ENCODE measurements at places on chromosomes 13 and 19.

DNA sequence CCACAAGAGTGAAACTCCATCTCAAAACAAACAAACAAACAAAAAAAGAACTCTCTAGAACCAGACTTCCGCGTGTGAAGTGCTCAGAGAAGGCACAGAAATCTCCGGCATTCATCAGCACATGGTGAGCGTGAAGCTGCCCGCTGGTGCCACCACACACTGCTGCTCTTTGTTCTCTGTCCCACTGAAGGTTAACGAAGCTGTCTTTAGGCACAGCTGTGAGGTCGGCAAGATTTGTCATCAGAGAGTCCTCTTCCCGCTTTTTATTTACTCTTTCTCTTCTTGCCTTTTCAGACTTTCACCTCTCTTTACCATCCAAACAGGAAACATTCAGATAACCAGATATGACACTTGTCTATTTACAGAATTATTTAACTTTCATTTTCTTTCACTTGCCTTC, 115.2 kb upstream of the ARGLU1 start:
- no peak for DNase-seq

GRCh38 chr13:33025220-33025744, 9.1 kb downstream of the KL start:
- DNase-seq = no peak

GRCh38 chr13:82501834-82502233, 1380.4 kb downstream of the SLITRK1 start:
- DNase-seq = no peak

- no peak for DNase-seq
Measured at GRCh38 chr13:89783221-89783755, 1564.2 kb upstream of the MIR17HG start.

DNA sequence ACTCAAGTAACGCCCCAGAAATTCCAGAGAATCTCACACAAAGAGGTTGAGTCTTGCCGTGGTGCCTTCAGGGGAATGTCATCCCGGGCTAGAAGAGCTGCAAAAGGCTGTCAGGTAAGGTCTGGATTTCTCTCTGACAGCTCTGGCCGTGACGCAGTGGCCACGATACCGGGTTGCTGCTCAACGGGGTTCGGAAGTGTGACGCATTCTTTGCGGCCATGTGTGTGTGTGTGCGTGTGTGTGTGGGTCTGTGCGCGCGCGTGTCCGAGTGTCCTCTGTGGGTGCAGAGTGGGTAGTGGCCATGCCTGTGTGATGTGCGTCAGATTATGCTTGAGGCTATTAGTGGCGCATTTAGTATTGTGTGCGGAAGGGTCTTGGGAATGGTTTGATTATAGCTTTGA, 306 bp downstream of the ZNF540 start:
- peak; percentile 39 for DNase-seq

GRCh38 chr13:110136660-110137585, 170.0 kb downstream of the COL4A1 start:
- no peak for DNase-seq

- DNase-seq = peak; percentile 95
Measured at GRCh38 chr19:11597202-11598102, at the start of gene ZNF627. Gene ZNF627 (plus strand): TSS chr19:11597483. CDS start chr19:11597628, 145 bp downstream.

DNA sequence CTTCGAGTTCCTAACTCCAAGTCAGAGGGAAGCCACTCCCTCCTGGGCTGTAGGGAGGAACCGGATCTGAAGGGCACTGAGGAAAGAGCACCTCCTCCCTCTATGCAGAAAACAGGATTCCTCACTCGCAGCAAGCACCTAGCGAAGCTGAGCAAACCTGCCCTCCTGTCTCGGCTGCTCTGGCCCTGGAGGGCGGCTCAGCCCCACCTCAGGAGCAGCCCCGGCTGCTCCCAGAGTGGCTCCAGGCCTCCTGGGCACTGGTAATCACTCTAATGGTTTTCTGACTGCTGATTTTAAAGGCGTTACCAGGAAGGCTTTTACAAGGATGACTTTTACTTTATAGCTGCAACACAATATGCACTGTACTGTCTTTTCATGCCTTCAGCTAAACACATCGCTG, 312.5 kb downstream of the TEX29 start:
- DNase-seq = no peak
